Psoas muscle (tissue), 8 donors: ENCODE measurements at places on chromosomes 6 and 20. TPM values are rescaled to one million over a fixed set of nuclear protein-coding genes. Genes with fewer than 3 reads are reported as not detected.
A peak's percentile ranks its signal among the peaks of the same experiment; 100 is the strongest.

GRCh38 chr6:30513451-30513850, 24.1 kb downstream of the HLA-E start:
- DNase-seq, result no peak

GRCh38 chr6:131967948-131968347, 16.8 kb upstream of the CCN2 start:
- no peak for DNase-seq

- no peak for DNase-seq
Measured at GRCh38 chr6:168822376-168822775, 381.4 kb downstream of the SMOC2 start.

PRRT1 gene
- 0.51 TPM for total RNA-seq

DNA sequence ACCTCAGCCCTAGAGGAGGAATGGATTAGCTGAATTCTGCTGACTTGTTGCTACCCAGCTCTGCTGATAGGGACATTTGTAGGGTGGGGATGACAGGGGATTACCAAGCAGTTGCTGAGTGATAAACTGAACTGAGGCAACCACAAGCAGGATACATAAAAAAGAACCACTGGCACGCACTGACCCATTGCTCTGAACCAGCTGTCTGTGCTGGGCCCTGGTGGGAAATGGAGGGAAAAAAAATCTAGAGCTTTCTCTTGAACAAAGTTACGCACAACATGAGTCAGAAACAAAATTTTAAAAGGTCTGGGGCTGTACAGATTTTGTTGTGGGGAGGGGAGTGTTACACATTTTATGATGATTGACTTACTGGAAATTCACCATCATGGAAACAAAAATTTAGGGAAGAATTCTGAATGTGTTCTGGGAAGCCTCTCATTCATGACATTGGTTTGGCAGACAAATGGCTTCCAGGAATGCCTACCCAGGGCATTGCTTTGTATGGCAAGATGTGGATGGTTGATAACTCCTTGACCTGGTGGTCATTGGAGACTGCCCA, 37.7 kb downstream of the FOXO3 start:
- peak; percentile 52 for DNase-seq

KIF3B gene
- total RNA-seq, result 5.9 TPM

TFAP2D gene
- total RNA-seq, result not detected

DNA sequence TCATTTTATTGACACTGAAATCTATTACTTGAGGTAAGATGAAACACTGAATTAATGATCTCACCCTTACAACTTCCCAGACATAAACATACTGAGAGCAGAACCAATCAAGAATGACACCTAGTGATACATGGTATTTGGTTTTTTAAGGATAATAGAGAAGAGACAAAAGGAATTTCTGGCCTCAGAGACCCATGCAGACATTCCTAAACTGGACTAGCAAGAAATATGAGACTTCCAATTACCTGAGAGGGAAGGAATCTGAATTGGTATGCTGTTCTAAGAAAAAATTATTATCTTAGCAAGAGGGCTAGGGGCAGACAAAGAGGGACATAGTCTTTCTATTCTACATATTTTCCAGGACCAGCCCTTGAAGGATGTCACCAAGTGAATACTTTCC, 141.1 kb downstream of the BMP5 start:
- DNase-seq, result no peak

DNA sequence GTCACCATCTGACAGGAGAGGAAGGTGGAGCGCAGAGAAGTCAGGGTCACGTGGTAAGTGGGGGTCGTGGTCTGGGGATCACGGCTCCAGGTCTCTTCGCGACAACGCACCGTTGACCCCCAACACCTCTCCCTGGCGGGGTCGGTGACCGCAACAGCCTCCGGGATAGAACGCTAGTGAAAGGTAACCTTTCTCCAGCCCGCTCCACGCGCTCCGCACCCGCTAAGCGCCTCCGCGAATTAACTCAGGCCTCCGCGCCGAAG, 600 bp upstream of the SYNJ2 start:
- no peak for DNase-seq

DNA sequence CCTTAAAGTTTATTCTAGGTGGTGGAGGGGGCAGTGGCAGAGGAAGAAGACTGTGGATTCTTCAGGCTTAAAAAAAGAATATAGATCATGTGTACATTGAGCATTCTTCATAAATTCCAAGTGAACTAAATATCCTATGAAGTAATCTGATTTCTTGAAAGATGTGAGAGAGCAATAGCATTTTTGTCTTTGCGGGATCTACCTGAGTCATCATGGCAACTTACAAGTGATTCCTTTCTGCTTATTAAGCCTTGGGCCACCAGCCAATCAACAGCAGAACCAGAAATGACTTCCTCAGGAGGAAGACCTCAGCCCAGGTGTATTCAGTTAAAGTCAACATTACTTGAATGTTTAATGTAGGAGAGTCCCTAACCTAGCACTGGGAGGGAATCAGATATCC, 756.9 kb downstream of the TFAP2A start:
- no peak for DNase-seq

GSTA3 gene
- total RNA-seq, result not detected

BAG2 gene
- 7.3 TPM for total RNA-seq

DNA sequence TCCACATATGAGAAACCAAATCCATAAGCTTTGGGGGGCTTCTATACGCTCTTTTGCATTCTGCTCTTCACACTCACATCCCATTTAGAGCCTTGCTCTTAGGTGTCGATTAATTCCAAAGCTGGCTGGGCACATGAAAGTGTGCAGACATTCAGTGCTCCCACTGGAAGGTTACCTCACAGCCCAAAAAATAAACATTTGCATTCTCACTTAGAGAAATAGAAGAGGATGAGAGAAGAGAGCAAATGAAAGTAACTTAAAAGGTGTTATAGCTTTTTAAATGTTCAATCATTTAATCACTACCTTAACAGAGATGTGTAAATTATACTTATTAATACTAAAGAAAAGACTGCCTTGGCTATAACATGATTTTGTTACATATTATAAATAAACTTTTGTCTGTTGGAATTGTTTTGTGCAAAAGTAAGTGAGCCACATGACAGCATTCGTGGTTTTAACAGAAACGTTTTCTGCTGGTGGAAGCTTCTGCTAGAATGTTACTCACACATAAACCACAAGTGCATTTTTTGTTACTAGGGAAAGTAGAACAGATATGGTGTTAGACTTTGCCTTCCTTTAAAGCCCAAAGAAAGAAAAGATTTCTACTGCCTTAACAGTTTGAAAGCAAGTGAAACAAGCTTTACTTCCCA, 116.7 kb downstream of the SIM1 start:
- DNase-seq, result no peak

DNA sequence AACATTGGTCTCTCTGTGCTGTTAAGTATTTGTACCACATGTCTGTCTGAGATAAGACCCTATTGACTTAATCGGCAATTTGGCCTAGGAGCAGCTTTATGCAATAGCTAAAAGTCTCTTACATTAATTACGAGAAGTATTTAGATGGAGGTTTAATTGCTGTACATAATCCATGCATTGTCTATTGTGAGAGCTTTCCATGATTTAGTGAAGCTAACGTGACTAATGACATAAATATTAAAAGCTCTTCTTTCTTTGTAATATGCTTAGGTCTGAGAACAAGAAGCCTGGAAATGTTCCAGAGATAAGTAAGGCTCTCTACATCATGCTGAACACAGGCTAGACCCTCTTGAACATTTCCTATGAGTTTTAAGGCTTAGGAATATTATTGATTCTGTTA, 32.7 kb upstream of the FAM83B start:
- no peak for DNase-seq

ADGRG6 gene
- 2.1 TPM for total RNA-seq

DNA sequence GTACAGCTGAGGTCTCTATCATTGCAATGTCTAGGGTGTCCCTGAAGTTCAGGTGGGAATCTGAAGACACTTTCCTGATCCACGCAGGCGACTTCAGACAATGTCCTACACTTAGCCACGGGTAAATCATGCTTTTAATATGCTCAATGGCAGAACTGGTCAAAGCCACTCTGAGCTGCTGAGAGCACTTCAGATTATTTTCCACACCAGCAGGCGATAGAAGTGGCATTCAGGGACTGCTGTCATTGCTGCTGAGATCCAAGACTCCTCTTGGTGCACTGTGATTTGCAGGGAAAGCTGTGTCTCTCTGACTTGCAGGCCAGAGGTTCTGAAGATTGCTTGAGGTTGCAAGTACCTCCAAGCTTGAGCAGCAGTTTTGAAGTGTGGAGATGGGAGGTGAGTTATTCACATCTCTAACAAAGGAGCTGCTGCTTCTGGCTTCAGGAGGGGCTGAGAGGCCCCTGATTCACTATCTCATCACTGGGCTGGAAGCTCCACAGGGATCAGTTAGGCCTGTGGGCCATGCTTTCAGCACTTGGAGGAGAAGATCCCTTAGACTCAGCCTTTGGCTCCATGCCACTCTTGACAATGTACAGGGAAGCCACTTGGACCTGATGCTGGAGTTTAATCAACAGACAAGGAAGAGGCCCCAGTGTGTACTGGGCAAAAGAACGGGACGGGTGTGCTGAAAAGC, 2.9 kb upstream of the SSTR4 start:
- no peak for DNase-seq

PKIB gene
- total RNA-seq, result 1.1 TPM

DNA sequence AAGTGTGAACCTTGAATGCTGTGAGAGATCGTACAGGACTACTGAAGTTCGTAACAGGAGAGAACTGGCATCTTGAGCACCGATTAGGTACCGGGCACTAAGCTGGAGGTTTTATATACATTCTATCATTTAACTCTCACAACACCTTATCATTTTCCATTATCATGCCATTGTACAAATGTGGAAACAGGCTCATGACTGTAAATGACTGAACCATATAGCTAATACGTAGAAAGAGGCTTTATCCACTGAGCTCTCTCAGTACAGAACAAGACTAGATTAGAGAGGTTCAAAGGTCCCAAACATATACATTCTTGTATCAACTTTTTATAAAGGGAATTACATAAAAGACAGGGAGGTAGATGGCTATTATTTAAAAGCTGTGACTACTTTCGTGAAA, 130.6 kb downstream of the CEP57L1 start:
- DNase-seq, result no peak

DNA sequence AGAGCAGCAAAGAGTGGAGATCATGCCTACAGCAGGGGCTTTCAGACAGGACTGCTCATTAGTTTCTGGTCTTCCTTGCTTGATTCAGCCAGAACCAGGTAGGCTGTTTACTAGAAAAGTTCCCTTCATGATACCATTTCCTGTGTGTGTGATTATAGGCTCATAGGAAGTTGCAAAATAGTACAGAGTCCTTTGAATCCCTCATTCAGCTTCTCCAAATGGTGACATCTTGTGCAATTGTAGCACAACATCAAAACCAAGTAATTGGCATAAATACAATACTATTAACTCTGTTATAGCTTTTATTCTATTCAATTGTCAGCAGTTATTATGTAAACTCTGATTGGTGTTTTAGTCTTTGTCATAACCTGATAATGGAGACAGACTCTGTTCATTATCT, 347.3 kb upstream of the CDH4 start:
- DNase-seq, result no peak

DNA sequence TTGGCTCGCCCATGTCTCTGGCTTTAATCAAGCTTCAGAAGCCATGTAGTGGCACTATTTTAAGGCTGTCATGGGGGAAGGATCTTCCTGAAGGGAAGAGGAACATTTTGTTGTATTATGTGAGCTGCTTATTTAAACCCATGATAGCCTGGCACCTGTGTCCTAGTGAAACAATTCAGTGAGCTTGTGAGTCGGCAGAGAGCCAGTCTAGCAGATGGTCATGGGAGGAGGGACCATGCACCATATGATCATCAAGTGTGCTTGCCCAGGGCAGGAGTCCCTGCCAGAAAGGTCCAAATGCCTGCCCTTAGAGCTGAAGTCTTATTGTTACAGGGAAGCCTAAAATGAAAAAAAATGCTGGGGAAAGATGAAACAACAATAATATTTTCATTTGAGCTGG, 132.9 kb downstream of the PRDM13 start:
- DNase-seq, result peak; percentile 68

DYNLT2 gene
- total RNA-seq, result 1.3 TPM

DNA sequence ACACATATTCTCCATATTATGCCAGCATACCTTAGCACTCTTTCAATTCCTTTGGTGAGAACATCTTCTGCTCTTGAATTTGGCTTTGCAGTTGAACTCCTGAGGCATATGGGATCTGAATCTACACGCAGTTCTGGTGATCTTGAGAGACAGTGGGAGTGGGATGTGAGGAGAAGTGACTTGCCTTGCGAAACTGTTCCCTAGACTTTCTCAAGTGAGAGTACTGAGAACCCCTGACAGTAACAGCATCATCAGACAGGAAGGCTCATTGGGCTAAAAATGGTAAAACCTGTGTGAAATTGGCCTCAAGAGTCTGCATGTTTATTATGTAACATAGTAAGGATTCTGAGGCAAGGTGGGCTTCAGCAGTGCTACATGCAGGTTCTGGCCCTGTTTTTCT, 49.1 kb upstream of the CEP85L start:
- no peak for DNase-seq

- peak; percentile 72 for DNase-seq
Measured at GRCh38 chr6:149852180-149852579, 12.0 kb downstream of the LRP11 start.

HRH3 gene
- not detected for total RNA-seq

DNA sequence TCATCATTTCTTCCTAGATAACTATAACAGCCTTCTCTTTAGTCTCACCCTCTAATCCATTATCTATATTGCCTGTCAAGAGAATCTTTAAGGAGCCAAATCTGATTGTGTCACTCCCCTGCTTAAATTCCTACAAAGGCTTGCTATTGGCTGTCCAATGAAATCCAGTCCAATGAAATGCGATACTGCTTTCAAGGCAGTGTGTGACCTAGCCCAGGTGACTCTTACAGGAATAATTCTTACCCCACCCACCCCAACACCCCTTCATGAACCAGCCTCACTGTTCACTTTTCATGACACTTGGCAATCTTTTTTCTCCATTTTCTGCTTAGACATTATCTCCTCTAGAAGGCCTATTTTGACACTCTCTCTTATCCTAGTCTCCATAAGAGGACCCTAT, 163.3 kb upstream of the MARCKS start:
- no peak for DNase-seq

DNA sequence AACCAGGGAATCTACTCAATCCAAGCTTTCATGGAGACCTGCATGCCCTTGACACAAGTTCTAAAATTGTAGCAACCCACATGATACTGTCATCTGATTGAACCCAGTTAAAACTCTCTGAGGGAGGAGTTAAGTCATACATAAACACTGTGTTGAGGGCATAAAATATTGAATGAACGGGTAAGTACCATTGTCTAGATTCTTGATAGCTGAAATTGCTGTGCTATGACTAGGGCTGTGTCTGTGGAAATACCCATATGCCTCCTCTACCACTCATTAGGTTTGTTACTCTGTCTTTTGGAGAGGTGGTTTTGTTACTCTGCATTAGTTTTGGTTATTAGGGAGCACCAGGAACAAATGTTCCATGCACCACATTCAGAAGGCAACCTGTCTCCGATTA, 7.6 kb downstream of the ENPP4 start:
- no peak for DNase-seq

RUNX2 gene
- total RNA-seq, result 0.47 TPM

GGTLC1 gene
- total RNA-seq, result not detected

SLC18B1 gene
- total RNA-seq, result 0.69 TPM
